Dermis microvascular lymphatic vessel endothelial cell (primary cell): ENCODE measurements at places on chromosomes 7 and 10. TPM values are rescaled to one million over a fixed set of nuclear protein-coding genes. Genes with fewer than 3 reads are reported as not detected.

Gene SORBS1
- total RNA-seq: 0.77 and 2.4 TPM in 2 replicates

Gene CYP17A1
- under 0.01 TPM in 1 of 2 replicates, not detected in the other for total RNA-seq

Gene GPR37
- 0.13 TPM in 2 replicates for total RNA-seq

Gene PPP1R17
- not detected in 2 replicates for total RNA-seq
